SHP77 treated with DMSO at 0.1 percent for 48 hours (cell line): ENCODE measurements at places on chromosomes 3 and 15.

DNA sequence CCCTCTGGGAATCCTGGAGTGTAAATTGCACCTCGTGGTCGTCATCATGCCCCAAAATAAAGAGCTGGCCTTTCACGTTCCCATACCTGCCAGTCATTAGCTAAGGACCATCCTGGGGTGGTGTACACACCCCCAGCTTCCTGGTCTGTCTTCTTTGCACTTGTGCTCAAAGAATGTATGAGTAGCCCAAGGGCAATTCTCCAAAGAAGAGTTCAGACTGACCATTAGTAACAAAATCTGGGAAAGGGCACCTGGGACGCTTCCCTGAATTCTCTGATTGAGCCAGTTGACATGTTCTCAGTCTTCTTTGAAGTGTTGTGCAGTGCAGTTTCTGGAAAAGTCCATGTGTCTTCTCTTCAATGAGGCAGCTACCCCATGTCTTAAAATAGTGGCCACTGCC is 34.8 kb downstream of the FAM3D start:
- no peak for DNase-seq

GRCh38 chr3:43019826-43020225 is 40.7 kb downstream of the GASK1A start:
- no peak for DNase-seq

- no peak for DNase-seq
Measured at GRCh38 chr15:69669446-69669845, 216.8 kb downstream of the RPLP1 start.

GRCh38 chr3:99084826-99085225 is 183.3 kb upstream of the DCBLD2 start:
- DNase-seq = no peak

GRCh38 chr3:121757087-121757811 is 7.7 kb upstream of the GOLGB1 start:
- DNase-seq = no peak

DNA sequence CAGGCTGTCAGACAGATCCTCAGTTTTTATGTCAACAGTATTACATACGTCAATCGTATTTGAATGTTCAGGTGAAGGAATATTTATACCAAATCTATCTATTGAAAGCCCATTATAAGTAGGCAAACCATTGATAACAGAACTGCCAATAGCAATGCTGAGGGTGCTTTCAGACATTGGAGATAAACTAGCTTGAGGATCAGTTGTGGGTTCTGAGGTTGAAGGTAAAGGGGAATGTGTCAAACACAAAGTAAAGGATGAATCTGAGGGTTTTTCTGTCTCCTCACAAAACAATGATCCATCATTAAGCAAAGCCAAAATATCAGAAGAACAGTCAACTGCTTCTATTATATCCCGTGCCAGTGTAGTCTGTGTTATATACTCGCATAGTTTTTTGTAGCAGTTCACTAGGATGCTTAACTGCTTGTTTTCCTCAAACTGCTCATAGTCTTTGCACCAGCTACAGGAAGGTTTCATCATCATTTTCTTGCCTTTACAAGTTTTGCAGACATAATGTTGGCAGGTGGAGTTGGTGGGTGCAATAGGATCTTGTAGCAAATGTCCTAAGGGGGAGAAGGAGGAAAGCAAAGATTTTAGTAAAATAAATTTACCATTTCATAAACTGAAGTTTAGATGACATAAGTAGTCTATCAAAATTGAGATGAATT is 43.8 kb downstream of the MSL2 start:
- DNase-seq = no peak

DNA sequence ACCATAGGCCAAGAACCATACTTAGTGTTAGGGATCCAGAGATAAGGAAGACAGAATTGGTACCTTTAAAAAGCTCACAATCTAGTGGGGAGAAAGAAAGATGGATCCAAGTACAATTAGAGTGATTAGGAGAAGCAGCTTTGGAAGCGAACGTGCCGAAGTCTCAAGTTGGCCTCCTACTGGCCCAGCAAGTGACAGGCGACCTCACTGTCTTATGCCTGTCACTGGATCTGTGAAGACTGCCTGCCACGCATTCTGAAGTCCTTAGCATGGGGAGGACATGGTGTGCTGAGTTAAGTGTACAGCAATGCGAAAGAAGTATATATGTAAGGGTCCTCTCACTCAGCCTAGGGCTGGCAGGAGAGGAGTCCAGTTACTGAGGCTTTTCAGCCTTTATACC is 141.0 kb downstream of the GABRB3 start:
- no peak for DNase-seq

- DNase-seq = no peak
Measured at GRCh38 chr15:63968700-63969099, 77.6 kb downstream of the DAPK2 start.

DNA sequence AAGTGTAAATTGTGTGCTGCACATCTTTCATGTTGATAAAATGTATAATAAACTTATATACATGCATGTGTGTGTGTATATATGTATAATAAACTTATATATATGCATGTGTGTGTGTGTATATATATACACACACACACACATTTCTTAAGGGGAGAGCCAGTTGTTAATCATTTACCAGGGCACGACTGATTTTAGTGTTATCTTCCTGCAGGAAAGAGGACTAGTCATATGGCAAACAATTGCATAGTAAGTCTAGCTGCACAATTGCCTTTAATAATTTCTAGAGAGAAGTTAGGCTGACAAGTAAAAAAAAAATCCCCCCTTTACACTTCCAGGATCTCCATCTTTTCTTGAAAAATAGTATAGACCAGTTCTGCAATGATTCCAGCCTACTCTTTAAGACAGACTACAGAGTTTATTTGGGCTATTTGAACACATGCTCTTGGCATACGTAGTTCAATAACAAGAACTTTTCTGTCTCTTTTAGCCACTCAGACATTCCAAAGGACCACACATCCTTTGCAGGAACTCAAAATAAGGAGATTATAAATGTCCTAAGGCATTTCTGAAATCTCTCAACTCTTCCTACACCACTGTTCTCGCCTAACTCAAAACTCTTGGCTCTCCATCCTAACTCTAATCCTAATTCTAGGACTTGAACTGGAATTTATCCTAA is 163.6 kb upstream of the SETMAR start:
- DNase-seq = no peak

DNA sequence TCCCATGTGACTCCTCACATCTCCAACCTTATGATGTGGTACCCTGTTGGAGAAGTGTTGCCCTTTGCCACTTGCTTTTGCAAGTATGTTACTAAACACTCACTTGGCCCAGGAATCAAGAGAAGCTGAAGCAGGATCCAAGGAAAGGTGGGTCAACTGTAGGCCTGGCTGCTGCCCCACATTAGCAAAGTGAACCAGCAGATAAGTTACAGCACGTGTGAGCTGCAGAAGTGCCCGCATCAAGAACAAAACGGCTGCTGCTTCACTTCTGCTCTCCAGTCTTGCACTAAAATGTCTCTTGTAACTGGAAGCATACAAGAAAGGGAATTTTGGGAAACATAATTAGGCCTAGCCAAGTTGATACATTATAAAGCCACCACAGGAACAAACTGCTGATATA is 79.6 kb downstream of the PCOLCE2 start:
- DNase-seq = no peak

DNA sequence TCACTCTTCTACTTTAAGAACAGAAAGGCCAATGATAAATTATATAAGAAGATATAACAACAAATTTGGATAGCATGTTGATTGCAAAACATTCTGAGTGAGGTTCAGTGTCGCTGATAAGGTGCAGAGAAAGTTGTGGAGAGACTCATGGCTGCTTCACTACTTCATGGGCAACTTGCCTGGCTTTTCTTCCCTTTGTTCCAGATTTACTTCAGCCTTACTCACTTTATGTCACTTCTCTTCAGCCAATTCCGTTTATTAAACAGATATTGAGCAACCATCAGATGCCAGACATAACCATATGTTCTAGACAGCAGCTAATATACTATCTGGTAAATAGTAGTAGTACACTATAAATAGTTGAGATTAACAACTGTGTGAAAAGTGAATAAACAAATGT is 150.0 kb upstream of the CHL1 start:
- no peak for DNase-seq

DNA sequence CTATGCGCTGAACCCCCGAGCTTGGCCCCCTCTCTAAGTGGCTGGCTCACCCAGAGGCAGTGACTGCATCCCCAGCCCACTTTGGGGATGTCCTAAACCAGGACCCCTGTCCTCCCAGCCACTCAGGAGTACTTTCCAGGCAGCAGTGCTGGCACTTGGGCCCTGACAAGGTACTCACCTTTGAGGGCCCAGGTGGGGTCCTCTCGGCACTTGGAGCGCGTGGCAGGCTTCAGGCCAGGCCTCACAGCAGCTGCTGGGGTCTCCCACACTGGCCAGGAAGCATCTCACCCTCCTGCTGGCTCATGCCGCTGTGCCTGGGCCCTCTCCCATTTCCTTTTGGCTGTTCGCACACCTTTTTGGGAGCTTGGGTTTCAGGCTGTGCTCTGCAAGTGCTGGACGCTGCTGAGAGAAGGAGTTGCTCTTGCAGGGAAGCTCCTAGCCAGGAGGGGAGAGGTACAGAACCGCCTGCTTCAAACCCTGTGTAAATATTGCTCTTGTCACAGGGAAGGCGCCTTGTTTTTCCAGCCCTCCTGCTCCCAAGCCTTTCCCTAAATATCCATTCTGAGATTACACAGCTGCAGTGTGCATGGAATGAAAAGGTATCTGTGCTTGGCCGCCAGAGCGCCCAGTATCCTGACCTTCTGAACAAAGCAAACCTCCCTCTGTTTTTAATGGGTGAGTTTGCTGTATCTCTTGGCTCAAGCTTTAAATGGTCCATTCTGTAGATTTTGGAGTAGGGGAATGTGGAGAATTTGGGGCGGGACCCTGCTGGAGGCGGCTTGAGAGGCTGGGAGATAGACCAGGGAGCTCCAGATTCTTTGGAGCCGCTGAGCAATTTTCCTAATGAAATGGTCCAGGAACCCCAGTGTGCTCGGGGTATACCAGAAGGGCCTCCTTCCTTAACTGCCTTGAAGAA is 45.6 kb downstream of the DNASE1L3 start:
- DNase-seq = peak; percentile 62

- DNase-seq = no peak
Measured at GRCh38 chr3:25397150-25397549, 30.9 kb upstream of the RARB start.

- DNase-seq = peak; percentile 74
Measured at GRCh38 chr15:48963524-48964113, at the start of gene SHC4. Gene SHC4 (minus strand): TSS chr15:48963919. CDS start chr15:48963015, 904 bp downstream.

DNA sequence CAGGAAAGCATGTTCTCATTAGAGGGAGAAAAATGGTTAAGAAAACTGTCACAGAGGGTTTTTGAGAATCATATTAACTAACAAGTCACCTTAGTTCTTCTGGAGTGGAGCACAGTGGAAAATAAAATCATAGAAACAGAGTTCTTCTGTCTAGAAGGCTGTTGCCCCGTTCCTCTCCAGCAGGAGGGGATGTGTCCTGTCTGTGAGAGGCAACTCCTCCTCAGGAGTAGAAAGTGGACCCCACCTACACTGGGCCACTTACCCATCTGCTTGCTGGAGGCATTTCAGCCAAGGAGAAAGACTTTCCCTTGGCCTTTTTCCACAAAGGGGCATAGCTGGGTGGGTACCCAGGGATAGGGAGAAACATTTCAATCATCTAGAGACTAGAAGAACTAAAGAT is 106.6 kb downstream of the SSR3 start:
- no peak for DNase-seq

DNA sequence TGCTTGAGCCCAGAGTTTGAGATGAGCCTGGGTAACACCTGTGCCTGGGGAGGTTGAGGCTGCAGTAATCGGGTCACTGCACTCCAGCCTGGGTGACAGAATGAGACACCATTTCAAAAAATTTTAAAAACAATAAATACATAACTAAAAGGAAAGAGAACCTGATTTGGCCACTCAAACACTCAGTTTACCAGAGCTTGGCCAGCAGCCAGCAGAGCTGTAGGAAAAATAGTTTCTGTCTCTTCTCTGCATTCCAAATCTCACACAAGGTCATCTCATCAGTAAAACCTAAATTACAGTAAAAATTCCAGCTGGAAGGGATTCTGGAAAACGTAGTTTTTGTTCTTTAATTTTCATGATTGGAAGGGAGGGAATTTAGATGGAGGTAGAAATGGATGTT is 7.8 kb upstream of the PPM1L start:
- DNase-seq = no peak

GRCh38 chr3:36653095-36653494 is 111.3 kb downstream of the DCLK3 start:
- no peak for DNase-seq

DNA sequence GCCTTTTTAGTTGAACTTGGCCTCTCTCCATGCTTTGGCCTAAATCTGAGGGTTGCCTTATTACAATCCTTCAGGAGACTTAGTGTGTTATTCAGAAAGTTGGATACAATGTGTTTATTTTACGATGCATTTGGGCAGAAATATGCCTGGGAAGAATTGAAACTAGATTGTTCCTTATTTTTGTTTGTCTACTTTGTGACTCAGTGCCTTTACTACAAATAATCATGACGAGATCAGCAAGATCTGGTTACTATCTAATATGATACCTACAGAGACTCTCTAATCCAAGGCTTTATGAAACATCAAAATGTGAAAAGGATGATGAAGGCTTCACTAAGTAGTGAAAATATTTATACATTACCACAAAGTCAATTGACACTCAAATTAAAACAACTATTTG is 82.2 kb downstream of the RBMS3 start:
- DNase-seq = no peak

DNA sequence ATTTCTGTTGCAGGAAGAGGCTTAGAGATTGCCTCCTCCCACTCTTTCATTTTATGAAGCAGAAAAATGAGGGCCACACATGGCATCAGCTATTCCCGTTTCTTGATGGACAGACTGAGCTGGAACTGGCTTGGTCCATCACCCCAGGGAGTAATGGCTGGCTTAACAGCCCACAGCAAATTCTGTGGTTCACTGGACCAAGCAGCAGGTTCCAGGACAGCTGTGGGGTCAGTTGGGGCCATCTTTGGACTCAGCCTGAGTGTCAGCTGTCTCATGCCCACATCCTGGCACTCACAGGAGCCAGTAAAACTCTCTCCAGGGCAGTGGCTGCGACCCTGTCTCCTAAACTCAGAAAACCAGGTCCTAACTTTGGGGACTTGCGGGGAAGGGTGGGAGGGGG is 36.5 kb downstream of the ZDHHC19 start:
- no peak for DNase-seq

DNA sequence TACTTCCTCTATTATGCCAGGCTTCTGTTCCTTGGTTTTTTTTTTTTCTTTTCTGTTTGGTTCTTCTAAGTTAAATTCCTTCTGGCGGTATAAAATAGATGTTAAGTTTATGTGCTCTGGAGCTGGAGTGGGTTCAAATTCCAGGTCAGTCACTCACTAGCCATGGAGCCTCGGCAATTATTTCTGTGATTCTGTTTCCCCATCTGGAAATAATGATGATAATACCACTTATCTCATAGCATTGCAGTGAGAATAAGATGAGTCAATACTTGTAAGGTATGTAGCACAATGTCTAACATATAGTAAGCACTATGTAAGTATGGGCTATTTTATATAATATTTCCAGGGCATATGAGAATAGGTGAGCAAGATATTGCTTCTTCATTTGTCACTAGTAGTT is 33.2 kb upstream of the ZDHHC23 start:
- no peak for DNase-seq

- DNase-seq = no peak
Measured at GRCh38 chr15:57090496-57090859, 172.0 kb downstream of the TCF12 start.

- no peak for DNase-seq
Measured at GRCh38 chr3:194379231-194379630, 9.7 kb upstream of the LRRC15 start.
